ENCODE measurements at places on chromosomes 7 and 10. TPM values are rescaled to one million over a fixed set of nuclear protein-coding genes. Genes with fewer than 3 reads are reported as not detected.

SORCS1 gene
- 0.03 TPM for total RNA-seq

WNT2 gene
- 36.2 TPM for total RNA-seq

GPR26 gene
- total RNA-seq, result not detected

EIF5AL1 gene
- total RNA-seq, result 0.76 TPM

FOXI2 gene
- total RNA-seq, result not detected

DNA sequence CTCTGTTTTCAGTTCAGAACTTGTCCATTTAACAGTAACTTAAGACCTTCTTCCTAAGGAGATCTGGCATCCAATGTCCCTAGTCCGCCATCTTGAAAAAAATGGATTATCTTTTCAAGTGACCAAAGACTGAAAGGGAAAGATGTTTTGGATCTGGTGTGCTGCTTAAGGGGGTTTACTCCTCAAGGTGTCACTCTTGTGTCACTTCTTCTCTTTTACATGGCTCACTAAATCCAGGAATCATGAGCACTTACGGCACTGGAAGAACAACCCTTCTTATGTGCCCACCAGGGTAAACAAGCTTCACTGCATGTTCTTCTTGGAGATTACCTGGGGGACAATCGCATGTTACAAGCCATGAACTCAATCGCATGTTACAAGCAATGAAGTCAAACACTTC lies 43.7 kb downstream of the ANXA8 start:
- no peak overlapping the region for H3K27ac ChIP-seq
- H3K4me1 ChIP-seq, result no peaks in the 10 kb centered on the region
- no peaks in the 10 kb centered on the region for H3K27me3 ChIP-seq
- no peaks in the 10 kb centered on the region for H3K36me3 ChIP-seq
- DNase-seq, result no peak

- no peaks in the 10 kb centered on the region for H3K27me3 ChIP-seq
- no peak overlapping the region for H3K27ac ChIP-seq
- H3K4me3 ChIP-seq, result no peak overlapping the region
These were observed 74.1 kb upstream of the ANK3 start for GRCh38 chr10:60463746-60464145.

GRCh38 chr10:77173615-77174461 lies 463.8 kb downstream of the KCNMA1 start:
- H3K27ac ChIP-seq, result no peak overlapping the region
- no peaks in the 10 kb centered on the region for H3K4me1 ChIP-seq
- no peak for DNase-seq
- no peak overlapping the region for H3K4me3 ChIP-seq
- H3K27me3 ChIP-seq, result no peaks in the 10 kb centered on the region

DNA sequence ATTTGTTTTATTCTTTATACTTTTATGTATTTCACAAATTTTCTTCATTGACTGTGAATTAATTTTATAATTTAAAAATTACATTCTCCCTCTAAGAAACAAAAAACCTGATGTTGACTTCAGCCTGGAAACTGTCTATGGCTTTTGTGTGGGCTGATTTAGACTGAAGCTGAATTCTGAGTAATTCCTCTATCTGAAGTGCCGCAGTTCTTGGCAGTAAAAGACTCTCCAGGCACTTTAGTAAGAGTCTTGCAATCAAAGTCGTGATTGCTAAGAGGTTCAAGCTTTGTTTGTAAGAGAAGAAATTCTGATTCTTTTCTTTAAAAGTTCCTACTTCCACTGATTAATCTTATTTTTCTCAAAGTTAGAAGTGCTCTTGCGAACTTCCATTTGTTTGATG lies 3.4 kb upstream of the CEP41 start:
- H3K27ac ChIP-seq, result peak overlapping the region; percentile 78
- peak; percentile 89 for DNase-seq
- no peak overlapping the region for H3K4me3 ChIP-seq

- no peak overlapping the region for H3K27ac ChIP-seq
- H3K4me1 ChIP-seq, result no peaks in the 10 kb centered on the region
- H3K27me3 ChIP-seq, result no peaks in the 10 kb centered on the region
- peaks cover 23% of the 10 kb centered on the region for H3K36me3 ChIP-seq
- no peak for DNase-seq
- no peak overlapping the region for H3K4me3 ChIP-seq
These were observed 77.9 kb upstream of the SAMD8 start for GRCh38 chr10:75033399-75034130.

DNA sequence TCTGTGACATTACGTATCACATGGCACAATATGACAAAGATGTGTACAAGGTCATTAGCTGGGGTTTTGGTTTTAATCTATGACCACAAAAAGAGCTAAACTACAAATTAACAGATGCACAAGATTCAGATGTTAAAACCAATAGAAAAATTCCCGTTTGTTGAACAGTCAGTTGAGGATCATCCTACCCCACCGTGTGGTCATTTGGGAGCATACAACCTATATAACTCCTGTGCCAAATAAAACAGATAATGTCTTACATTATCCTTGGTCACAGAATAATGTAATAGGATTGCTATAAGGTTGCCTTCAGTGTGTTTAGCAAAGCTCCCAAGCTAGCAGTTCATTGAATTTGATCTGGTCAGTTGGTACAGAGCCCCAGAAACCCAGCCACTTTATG lies 28.2 kb downstream of the ASNS start:
- H3K4me1 ChIP-seq, result no peaks in the 10 kb centered on the region
- no peak overlapping the region for H3K27ac ChIP-seq
- no peaks in the 10 kb centered on the region for H3K27me3 ChIP-seq
- H3K36me3 ChIP-seq, result no peaks in the 10 kb centered on the region

GRCh38 chr10:75043256-75044131 lies 68.0 kb upstream of the SAMD8 start:
- DNase-seq, result no peak
- H3K27ac ChIP-seq, result no peak overlapping the region
- H3K4me3 ChIP-seq, result no peak overlapping the region

Measured in left lung (tissue), 14 donors.